DMS 273 treated with DMSO at 0.1 percent for 48 hours (cell line): ENCODE measurements at places on chromosomes 13 and 19.

- no peak for DNase-seq
Observed at GRCh38 chr19:51293571-51294210, 17.8 kb upstream of the IGLON5 start.

GRCh38 chr13:94176561-94176960 is 302.9 kb downstream of the DCT start:
- DNase-seq = no peak

GRCh38 chr13:45299194-45299593 is 41.8 kb downstream of the TPT1 start:
- no peak for DNase-seq

GRCh38 chr13:78753435-78753834 is 94.5 kb upstream of the OBI1 start:
- no peak for DNase-seq

GRCh38 chr19:46125447-46125846 is 959 bp upstream of the IGFL3 start:
- DNase-seq = no peak

DNA sequence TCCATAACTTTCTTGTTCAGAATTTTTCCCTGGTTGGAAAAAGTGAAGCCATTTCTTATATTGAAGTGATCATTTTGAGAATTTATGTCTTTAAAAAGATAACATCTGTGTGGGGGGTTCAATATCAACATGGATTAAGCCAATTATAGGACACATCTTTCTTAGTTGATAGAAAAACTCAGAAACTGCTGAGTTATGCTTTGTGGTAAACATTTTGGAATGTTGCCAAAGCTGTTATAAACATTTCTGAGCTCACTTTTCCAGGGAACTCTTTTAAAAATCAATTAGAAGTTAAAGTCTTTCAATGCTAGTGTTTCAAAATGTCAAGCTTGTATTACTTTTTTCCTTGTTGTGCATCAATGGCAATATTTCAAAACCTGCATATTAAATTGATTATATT is 248.8 kb downstream of the DACH1 start:
- no peak for DNase-seq

GRCh38 chr19:33750587-33751435 is 45.9 kb upstream of the KCTD15 start:
- DNase-seq = peak; percentile 68

DNA sequence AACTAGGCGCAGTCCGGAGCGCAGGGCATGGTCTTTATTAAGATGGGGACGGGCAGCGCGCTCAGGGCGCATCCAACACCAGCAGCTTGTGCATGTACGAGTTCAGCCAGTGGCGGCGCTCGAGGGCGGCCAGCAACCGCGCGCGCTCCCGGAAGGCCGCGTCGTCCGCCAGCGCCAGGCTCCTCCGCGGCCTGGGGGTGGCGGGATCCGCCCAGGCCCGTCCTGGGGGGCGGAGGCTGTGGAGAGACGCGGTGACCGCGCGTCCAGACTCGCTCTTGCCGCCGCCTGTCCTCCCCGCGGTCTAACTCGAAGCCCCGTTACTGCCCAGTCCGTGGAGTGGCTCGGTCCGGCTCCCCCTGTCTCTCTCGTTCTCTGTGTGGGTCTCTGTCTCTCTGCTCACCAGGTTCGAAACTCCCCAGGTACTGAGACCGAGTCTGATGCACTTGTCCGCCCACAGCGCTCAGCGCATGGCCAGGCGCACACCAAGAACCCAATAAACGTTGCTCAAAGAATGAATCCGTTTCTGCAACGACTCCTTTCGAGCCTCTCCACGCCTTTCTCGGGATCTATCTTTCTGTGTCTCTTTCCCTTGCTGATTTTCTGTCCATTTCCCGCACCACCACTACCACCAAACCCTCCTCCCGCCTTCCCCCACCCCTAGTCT is 702 bp downstream of the PTH2 start:
- no peak for DNase-seq

GRCh38 chr13:98200211-98200878 is 23.3 kb upstream of the RNF113B start:
- no peak for DNase-seq

DNA sequence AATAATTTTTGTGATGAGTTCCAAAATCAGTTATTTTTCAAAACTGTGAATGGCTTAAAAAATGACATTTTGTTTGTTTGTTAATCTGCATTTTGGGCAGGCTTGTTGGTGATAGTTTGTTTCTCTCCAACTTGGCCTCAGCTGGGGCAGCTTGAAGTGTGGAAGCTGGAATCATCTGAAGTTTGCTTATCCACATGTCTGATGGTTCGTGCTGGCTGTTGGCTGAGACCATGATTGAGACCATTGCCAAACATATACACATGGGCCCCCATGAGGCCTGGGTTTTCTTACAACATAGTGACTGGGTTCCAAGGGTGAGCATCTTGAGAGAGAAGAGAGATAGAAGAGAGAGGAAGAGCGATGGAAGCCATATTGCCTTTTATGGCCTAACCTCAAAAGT is 201.2 kb downstream of the NDFIP2 start:
- DNase-seq = no peak

DNA sequence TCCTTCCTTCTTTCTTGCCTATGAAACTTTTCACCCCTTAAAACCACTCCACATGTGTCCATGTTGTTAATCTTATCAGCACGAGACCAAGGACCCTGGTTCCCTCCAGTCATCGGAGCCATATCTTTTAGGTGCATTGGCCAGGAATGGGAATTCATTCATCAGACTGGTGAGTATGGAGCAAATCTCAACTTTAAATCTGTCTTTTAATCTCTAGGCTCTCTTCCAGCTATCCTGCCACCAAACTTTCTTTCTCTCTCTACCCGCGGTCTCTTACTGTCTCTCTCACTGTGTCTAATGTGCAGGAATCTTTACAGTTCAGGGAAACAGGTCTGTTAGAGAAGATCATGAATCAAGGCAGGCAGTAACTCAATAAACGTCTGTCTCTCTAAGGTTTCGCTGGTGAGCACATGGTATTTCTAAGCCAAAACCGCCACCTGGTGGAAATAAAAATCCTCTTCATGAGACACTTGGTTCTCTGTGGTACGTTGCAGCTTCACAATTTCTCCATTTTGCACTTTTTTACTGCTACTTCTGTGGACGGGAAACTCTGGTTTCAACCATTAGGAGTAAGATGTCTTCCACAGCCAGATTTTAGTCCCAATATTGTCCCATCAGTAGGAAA is 16.1 kb downstream of the LGALS16 start:
- peak; percentile 34 for DNase-seq

DNA sequence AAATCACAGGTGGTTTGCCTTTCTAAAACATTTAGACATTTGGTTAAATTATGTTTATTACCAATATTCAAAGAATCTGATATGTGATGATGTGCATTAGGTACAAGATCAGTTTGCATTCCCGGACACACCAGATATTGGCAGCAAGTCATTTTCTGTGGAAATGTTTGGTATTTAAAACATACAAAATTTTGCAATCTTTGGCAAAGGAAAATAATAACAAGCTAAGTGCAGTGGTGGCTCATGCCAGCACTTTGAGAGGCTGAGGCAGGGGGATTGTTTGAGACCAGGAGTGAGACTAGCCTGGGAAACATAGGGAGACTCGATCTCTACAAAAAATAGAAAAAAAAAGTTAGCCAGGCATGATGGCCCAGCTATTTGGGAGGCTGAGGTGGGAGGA is 29.1 kb upstream of the TSC22D1 start:
- DNase-seq = no peak
